Dermis blood vessel endothelial cell (primary cell): ENCODE measurements at places on chromosomes 1 and 21. TPM values are rescaled to one million over a fixed set of nuclear protein-coding genes. Genes with fewer than 3 reads are reported as not detected.

The LCE1C gene
- not detected in 2 replicates for total RNA-seq

DNA sequence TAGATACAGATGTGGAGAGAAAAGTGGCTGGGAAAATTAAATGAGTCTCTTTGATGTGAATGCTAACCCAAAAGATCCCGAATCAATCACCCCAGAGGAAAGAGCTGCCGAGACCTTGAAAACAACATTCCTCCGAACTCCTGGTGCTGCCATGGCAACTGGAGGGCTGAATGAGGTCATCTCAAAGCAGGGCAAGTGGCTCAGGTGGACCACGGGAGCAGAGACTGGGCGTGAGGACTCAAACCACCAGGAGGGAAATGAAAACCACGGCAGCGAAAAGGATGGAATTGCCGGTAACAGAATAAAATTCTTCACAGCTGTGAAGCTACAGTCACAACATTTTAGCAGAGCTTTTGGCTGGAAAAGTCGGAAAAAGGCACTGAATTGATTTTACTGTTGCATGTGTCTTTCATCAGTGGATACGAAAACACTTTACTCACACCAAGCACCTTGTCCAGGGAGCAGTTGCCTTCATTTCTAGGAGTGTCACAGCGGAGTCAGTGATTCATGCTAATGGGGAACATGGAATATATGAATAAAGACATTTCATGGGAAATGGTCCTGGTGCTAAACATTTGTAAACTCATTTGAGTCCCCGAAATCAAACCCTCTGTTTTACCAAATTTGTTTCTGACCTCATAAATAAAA lies 23.2 kb upstream of the BECN2 start:
- DNase-seq = peak; percentile 10

The SH2D2A gene
- total RNA-seq = not detected in 2 replicates

- no peak for DNase-seq
Measured at GRCh38 chr1:113508364-113509164, 118.2 kb downstream of the MAGI3 start.

The PPIE gene
- total RNA-seq = 37.4 and 41.7 TPM in 2 replicates

The TNFSF4 gene
- 2.7 TPM in 2 replicates for total RNA-seq

The IBA57 gene
- total RNA-seq = 9.5 and 17.4 TPM in 2 replicates

- DNase-seq = peak; percentile 54
Measured at GRCh38 chr1:175338387-175339135, 146.0 kb upstream of the KIAA0040 start.

The DISC1 gene
- total RNA-seq = 9.9 and 19.9 TPM in 2 replicates

- no peak for DNase-seq
Measured at GRCh38 chr1:53966794-53967193, 20.6 kb downstream of the LRRC42 start.

- no peak for DNase-seq
Measured at GRCh38 chr1:42974767-42975437, 16.2 kb upstream of the SLC2A1 start.

DNA sequence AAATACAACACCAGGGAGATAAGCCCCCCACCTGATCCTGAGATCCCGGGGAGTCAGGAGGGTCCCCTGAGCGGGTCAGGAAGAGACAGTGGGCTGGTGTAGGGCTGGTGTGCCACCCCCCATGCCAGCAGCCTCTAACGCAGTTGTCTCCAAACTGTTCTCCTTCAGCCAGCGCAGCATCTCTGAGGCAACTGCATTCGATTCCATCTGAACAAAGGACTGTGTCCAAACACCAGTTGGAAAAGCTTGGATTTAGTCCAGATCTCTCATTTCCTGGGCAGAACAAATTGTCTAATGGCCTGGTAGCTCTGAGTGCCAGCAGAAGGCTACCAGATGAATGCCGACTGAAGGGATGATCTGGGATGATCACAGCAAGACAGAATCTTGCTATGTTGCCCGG lies 44.1 kb upstream of the EIF4G3 start:
- peak; percentile 67 for DNase-seq

The CD247 gene
- 0.09 TPM in 1 of 2 replicates, not detected in the other for total RNA-seq

DNA sequence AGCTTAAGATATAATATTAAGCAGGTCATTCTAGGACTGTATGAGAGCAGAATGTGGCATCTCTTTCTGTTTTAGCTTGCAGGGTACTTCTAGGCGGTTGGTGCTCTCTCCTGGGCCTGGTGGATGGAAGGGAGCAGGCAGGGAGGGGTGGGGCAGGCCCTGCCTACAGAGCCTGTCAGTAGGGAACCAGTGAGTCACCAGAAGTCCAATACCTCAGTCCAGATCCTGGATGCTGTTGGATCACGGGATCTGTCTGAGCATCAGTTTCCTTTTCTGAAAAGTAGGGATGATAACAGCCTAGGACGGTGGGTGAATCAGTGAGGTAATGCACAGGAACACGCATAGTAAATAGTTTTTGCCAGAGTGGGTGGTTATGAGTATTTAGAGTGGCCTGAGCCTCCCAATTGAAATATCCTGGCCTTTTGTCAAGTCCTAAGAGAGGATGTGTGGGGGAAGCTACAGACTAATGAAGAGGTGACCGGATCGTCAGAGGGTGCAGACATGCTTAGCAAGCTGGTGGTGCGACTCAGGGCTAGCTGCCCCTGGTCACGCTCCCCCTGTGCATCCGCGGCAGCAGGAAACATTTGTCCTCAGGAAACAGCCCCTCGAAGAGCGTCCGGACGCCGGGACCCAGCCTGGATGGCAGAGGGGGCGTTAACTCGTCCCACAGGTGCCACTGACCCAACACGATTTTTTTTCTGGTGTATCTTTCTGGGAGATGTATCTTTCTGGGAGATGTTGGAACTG lies 23.9 kb downstream of the NAV1 start:
- DNase-seq = peak; percentile 66

DNA sequence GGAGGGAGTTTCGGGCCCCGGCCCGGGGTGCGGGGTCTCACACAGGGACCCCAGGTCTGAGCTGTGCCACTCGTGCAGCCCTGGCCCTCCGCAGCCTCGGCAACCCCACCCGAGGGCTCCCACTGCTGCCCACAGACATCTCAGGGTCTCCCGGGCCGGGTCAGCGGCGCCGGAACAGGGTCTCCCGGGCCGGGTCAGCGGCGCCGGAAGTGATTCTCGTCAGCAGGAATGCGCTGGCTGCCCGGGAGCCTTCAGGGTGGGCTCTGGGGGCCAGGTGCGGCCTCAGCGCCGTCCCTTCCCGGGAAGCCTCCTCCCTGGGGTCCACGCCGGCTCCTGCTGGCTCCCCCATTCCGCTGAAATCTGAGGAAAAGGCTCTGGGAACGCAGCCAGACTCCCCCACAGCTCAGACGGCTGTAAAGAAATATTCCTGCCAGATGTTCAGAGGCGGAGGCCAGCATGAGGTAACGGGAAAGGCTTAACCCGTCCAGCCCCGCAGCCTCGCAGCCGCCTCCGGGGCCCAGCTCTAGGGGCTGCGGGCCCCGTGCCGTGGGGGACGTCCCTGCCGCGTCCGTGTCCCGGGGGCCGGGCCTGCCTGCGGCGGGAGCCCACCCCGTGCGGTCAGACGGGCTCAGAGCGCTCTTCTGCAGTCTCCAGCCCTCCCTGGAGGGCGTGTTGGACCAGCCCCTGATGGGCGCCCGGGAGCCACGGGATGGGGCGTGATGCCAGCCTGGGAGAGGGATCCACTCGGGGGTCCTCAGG lies 8.7 kb upstream of the COL6A1 start:
- peak; percentile 42 for DNase-seq

- peak; percentile 23 for DNase-seq
Measured at GRCh38 chr1:2088458-2088857, 38.2 kb downstream of the PRKCZ start.

DNA sequence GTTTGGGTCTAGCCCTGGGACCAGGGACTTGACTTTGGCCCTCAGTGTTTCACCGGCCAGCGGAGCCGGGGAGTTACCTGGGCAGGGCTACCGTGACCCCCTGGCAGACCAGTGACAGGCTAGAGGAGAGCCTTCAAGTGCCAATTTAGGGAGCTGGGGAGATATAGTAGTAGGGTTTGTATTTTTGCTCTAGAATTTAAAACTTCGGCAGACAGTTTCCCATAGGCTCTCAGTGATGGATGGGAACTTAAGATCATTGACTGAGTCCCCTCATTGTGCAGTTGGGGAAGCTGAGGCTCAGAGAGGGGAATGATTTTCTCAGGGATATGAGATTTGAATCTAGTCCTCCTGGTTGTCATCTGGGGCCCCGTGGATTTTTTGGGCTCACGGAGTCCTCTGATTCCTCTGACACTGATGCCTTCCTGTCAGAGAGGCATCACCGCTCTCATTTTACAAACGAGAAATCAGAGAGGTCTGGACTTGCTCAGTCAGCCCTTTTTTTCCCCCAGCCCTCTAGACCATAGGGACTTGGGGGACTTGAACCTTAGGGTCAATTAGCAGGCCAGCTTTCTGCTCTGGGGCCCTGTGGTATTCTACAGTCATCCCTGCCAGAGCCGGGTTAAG lies 58.3 kb upstream of the ACOT11 start:
- no peak for DNase-seq

DNA sequence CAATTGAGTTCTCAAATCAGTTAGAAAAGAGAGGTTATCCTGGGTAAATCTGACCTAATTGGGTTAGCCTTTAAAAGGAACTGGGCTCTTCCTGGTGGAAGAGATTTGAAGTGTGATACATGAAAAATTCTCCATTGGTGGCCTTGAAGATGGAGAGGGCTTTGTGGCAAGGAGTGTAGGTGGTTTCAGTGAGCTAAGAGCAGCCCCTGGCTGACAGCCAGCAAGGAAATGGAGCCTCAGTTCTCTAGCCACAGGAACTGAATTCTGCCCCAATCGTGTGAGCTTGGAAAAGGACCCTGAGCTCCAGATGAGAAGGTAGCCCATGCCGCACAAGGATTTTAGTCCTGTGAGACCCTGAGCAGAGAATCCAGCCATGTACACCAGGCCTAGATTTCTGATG lies 12.7 kb upstream of the HYI start:
- peak; percentile 70 for DNase-seq

The ELF3 gene
- total RNA-seq = 0.14 and 0.68 TPM in 2 replicates

- no peak for DNase-seq
Measured at GRCh38 chr21:41067709-41068108, 100.3 kb upstream of the BACE2 start.

DNA sequence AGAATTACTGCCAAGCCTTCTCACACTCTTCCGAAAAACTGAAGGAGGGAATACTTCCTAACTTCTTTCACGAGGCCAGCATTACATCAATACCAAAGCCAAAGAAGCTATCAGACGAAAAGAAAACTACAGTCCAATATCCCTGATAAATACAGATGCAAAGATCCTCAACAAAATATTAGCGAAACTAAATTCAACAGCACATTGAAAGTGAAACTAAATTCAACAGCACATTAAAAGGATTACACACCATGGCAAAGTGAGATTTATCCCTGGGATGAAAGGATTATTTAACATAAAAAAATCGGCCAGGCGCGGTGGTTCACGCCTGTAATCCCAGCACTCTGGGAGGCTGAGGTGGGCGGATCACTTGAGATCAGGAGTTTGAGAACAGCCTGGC lies 176.8 kb downstream of the FAF1 start:
- DNase-seq = no peak

The HENMT1 gene
- total RNA-seq = 1.5 and 2.7 TPM in 2 replicates

The ZC3H12A gene
- total RNA-seq = 3.3 and 5.4 TPM in 2 replicates

The RGL1 gene
- total RNA-seq = 28.8 and 29.3 TPM in 2 replicates

DNA sequence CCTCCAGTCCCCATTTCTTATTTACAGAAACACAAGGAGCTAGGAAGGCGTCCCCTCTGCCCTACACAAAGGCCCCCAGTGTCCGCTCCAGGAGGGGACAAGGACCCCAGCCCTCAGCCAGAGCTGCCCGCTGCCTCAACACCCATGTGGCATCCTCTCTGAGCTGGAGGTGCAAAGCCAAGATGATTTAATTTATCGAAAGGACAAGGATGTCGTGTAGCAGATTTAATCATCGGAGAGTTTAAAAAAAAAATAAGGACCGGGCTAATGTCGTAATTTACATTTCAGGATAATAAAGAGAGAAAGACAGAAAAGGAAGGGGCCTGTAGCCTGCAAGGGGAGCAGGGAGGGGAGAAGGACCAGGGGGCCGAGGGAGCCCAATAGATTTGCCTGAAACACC lies 68.3 kb upstream of the CASZ1 start:
- no peak for DNase-seq

The AADACL3 gene
- not detected in 2 replicates for total RNA-seq
